ENCODE measurements at places on chromosomes 2 and 18.

GRCh38 chr18:79469309-79469708 lies 73.6 kb downstream of the NFATC1 start:
- no peak for DNase-seq

GRCh38 chr2:231992888-231993287 lies 31.4 kb downstream of the DIS3L2 start:
- DNase-seq: no peak

DNA sequence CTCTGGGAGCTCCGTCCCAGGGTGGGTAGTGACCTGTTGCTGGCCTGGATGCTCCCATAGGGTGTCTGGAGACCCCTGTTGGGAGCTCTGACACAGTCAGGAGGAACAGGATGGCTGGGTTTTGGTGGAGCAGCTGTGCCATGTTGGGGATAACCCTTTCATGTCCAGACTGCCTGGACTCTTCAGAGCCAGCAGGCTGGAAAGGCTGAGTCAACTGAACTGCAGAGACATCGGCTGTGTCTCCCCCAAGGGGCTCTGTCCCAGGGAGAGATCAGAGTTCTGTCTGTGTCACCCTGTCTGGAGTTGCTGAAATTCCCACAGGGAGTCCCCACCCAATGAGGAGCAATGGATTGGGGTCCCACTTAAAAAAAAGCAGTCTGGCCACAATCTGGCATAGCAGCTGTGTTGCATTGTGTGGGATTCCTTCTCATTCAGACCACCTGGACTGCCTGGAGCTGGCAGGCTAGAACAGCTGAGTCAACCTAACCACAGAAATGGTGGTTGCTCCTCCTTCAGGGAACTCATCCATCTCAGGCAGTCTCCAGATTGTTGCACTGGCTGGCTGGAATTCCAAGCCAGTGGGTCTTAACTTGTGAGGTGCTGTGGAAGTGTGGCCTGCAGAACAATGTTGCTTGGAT lies 37.2 kb downstream of the AGPS start:
- DNase-seq: no peak

DNA sequence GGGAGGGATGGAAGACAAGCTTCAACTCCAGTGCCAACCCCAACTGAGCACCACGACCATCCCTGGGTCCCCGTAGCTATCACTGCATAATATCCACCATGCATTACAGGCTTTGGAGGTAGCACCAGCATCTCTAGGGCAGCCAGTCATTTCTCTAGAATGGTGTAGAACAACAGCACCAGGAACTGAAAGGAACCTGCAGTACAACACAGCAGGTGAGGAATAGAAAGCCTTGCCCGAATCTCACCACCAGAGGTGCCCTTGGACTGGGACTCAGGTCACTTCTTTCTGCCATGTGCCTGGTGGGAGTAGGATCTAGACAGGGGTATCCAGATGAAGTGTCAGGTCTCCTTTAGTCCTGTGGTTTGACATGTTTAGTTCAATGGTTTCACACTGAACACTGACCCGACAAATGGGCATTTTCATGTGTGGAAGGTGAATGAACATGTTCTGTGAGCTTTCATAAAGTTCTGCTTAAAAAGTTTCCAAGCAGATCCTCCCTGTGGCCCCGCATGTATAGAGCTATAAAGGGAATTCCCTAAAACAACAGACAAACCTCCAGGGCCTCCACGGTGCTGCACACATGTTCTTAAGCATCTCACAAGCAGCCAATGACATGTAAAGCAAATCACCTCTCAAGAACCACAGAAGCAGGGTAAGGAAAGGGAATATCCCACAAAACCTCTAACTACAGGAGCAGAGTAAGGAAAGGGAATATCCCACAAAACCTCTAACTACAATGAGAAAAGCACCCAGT lies 208.3 kb downstream of the AFF3 start:
- DNase-seq: no peak

DNA sequence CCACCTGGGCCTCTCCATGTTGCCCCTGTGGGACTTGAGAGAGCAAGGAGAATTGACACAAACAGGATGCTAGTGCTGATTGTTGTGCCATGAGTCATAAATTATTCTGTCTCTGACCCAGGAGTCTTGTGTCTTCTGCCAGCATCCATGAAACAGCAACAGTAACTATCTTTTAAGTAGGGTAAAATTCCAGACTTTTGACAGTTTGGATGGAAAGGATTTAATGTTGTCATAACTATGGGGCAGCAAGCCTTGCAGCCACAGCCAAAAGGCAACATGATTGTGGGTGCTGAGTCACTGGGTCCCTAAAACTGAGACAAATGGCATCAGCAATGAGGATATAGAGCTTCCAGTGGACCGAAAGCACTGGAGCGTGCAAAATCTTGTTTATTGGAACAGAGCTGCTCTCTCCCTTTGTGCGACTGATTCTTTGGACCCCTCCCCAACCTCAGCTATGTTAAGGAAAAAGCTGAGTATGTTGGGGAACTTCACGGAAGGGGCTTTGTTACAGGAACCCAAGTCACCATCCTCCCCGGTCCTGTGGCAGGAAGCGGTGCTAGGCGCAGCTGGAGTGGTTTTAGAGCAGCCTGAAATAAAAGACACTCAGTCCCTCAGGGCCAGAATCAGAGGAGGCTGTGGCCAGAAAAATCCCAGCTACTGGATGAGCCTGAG lies 9.6 kb upstream of the ITPRIPL1 start:
- DNase-seq: no peak

DNA sequence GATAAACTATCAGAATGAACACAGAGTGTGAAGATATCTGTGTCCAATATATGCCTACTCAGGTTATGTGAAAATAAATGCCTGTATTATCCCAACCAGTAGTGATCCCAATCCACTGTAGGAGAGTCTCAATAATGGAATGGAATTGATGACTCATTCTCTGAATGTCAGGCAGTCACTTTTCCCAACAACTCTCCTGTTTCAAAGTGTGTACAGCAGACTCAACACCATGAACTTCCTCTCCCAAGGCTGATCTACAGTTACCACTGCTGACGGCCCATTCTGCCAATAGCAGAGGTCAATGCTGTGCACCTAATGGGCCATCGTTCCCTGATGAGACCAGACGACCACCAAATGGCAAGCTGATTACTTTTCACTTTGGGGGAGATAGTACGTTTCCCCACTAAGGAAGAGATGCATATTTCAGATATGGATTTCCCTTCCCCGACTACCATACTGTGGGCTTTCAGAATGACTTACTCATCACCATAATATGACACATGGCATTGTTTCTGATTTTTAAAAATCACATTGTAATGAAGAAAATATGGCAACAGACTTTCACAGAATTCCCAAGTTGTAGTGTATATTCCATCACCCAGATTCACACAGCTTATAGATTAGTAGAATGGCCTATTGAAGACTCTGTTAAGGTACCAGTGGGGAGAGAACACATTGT lies 601.7 kb upstream of the VRK2 start:
- no peak for DNase-seq
